ENCODE measurements at places on chromosomes 7 and 10.

GRCh38 chr10:74293686-74294371 is 142.8 kb downstream of the ADK start:
- no peak for DNase-seq

GRCh38 chr7:30841801-30842541 is 69.7 kb upstream of the AQP1 start:
- no peak for DNase-seq

- no peak for DNase-seq
These were observed 509.7 kb downstream of the TCERG1L start for GRCh38 chr10:130801784-130802183.

- no peak for DNase-seq
These were observed 444.0 kb upstream of the MGMT start for GRCh38 chr10:129023082-129023481.

GRCh38 chr10:110101464-110102144 is 93.8 kb downstream of the ADD3 start:
- no peak for DNase-seq

DNA sequence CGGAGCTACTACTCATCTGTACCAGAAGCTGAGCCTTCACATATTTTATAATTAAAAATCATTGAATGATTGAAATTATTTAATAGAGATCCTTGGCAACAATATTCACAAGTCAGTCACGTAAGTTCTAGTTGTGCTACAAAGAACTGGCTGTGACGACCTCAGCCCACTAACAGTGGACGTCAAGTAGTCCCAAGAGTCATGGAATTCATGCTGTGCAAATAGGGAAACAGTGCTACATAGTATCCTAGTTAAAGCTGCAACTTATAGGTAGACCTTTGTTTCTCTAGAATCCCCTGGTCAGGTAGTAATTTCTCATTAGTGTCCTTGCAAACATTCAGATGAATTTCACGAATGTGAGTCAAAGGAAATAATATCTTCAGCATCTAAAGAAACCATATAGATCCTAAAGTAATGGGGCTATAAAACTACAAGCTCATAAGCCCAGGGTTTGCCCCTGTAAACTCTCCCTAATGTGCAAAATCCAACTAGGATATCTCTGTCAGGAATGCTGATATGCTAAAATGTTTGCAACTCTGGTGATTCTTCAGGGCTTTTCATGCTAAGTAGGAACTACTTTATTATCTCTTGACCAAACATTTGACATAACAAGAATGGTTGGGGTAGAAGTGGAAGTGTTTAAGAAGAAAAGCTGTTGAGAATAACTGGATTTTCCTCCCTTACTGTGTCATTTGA is 31.2 kb downstream of the CFAP69 start:
- DNase-seq, result no peak

DNA sequence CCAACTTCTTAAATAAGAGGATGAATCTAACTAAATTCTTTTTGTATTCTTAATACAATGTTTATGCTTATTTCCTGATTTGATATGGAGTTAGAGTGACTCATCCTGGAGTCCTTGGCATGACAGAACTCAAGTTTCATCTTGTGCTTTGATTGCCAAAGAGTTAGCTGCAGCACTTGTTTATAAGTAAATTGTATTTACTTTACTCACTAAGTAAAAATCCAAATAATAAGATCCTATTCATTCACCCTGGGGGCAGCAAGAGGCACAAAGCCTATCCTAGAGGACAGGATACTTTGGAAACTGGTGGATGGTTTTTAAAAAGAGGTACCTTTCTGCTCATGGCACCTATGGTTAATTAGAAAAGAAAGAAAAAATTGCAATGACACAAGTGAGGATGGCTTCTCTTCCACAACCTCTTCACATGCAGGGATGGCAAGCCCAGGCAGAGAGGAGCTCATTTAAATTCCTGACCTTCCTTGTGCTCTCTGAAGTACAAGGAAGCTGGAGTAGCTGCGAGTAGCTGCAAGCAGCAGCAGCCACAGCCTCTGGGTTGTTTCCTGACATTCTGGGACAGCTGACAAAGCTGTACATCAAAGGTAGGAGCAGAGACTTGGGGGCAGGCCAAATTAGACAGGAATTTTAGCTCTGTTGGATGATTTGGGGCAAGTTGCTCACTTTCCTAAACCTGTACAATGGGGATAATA is 28.5 kb upstream of the CROT start:
- no peak for DNase-seq

GRCh38 chr7:127789031-127789430 is 137.0 kb downstream of the SND1 start:
- DNase-seq, result no peak

DNA sequence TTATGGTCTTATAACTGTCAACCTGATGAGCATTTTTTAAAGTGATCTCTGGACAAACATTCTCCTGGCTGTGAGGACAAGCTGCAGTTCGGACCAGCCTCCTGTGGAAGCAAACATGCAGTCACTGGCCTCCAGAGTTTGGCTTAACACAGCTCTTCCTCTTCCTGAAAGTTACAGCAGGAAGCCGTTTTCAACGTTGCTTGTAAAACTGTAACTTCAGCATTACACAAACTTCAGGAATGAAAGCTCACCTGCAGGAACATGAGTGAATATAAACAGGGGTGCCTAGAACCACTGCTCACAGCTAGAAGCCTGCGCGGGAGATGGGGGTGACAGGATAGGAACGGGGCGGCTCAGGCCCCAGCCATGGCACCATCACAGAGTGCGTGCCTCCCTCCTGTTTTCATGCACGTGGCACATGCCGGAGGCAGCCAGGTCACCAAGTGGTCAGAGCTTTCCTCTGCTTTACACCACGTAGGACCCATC is 292.9 kb upstream of the PITRM1 start:
- no peak for DNase-seq

GRCh38 chr7:43792471-43793150 is 34.1 kb downstream of the BLVRA start:
- no peak for DNase-seq
